NCI-H1105 treated with DMSO at 0.1 percent for 48 hours (cell line): ENCODE measurements at places on chromosomes 4 and X.

DNA sequence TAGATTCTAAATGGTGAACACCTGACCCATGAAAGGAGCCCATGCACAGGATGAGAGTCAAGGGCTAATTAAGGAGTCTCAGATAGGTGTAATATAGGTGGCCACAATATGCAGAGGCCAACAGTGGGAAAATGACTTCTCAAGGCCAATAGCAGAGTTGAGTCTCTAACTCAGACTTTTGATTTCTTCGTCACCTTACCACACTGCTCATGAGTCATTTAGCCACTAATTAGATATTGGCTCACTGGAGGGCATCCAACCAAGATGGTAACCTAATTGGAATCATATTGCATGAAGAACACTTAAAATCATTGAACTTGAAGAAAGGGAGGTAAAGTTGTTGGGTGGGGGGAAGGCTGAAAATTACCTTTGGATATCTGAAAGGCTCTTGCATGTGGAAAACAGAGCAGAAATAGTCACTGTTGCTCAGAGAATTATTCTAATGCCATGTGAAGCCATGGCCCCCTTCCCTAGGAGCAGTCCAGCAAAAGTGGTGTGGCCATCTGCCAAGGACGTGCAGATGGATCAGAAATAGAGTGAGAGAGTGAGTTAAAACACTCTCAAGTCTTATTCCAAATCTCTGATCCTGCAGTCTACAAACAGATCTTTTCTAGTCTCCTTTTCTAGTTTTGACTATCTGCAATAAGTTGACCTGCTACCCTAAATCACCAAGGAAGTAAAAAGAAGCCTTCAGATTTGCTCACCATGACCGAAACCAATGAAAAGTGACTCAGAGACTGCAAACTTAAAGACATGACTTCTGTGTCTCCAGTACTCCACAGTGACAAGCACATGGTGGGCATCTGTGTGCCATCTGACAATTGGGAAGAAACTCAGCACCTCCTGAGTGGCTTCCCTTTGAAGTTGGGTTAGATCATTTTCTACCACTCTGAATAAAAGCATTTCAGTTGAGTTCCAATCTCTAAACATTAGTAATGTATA, 93.9 kb upstream of the C1QTNF7 start:
- DNase-seq = no peak

GRCh38 chrX:18377796-18378195, 23.3 kb upstream of the SCML2 start:
- DNase-seq = no peak

GRCh38 chr4:166838975-166839614, 395.2 kb downstream of the SPOCK3 start:
- DNase-seq = no peak

DNA sequence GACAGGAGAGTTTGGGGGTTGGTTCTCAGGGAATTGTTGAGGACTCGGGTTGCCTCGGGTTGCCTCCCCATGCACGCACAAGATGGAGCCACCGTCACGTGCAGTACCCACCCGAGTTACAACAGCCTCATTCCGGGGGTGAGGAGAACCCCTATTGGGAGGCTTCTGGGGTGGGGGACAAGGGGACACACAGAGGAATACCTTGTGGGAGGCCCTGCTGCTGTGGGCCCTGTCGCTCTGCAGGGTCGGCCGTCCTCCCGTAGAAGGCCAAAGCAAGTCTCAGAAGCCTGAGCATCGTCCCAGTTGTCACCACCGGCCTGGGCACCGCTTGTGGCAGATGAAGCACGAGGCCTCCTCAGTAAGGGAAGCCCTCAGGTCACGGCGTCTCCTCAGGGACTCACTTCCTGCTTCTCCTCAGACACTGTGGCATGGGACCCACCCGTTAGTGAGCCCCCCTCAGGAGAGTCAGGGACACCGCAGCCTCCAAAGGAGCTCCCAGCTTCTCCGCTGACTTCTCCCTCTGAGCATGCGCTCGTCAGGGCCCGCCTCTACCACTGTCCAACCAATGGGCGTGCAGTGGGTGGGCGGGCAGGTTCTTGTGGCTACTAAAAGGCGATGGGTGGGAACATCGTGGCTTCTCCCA, at the start of gene CT55:
TSS of gene CT55 (minus strand) at position 522 of the 643 bp plus-strand sequence. CDS start at position 295, 227 bp downstream.
- no peak for DNase-seq

DNA sequence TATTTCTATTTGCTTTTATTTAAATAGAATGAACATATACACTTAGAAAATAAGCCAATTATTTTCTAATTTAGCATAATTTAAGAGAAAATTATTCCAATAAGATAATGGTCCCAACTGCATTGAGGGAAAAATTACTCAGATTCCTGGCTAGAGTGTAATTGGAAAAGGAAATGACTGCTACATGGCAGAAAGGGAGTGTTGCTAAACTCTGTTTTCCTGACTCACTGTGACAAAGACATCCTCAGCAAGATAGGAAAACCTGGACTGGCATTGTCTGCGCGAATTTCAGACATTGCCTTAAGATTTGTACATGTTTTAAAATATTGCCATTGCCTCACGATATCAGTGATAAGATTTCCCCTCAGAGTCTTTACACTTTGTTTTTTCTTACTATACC, 8.2 kb downstream of the TNIP3 start:
- no peak for DNase-seq

- no peak for DNase-seq
Measured at GRCh38 chr4:23039818-23040217, 347.1 kb downstream of the GBA3 start.

- no peak for DNase-seq
Measured at GRCh38 chrX:118493016-118493415, 2.6 kb upstream of the DOCK11 start.

- peak; percentile 40 for DNase-seq
Measured at GRCh38 chr4:74133786-74134499, 24.0 kb upstream of the MTHFD2L start.

DNA sequence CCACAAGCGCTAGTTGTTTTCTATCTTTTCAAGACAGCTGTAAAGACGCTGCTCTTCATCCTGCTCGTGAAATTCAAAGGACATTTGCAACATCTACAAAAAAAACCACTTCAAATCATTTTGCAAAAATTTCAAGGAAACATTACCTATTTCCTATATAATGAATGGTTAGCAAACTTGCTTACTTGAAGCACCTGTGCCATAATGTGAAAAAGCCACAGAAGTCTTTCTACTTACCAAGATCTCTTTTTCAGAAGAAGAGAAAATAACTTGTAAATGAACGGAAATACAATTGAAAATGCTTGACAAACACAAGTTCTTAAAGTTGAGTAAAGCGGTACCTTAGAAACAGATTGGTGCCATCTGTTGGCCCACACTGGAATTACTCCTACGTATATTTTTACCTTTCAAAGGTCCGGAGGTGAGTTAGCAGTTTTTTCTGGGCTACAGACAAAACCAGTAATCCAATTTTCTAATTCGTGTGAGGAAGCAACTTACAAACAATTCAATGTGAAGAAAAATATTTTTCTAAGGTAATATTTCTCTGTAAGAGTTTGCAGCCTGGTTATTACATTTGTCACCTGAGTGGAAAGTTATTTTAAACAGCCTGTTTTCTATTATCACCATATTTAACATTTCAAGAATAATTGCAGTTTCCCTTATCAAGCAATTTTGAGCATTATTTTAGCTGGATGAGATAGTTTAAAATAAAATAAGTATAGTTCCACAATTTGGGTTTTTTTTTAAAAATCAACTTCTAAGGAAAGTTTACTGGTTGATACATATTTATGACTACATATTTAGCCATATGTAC, at the start of gene TLR6:
TSS of gene TLR6 (minus strand) at position 294 of the 814 bp plus-strand sequence. CDS start 27,344 bp downstream, outside the sequence.
- DNase-seq = peak; percentile 35

- DNase-seq = no peak
Measured at GRCh38 chr4:42119886-42120285, 32.6 kb downstream of the BEND4 start.

- DNase-seq = no peak
Measured at GRCh38 chrX:30327762-30328161, 18.6 kb upstream of the NR0B1 start.

DNA sequence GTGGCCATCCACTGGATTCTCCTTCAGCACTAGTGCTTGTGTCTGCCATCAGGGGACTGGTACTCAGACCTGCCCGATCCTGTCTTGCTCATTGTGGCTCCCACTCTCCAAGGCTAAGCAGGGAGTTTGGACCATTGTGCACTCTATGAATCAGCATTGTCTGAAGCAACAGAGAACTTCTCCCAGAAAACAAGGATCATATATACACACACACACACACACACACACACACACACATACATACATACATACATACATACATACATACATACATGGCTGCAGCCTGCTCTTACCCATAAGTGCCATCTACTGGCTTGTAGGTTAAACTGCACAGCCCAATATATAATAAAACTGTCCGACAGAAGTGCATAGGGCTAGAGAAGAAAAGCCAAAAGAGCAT, 345.3 kb upstream of the LCORL start:
- peak; percentile 37 for DNase-seq

GRCh38 chr4:8538076-8538702, 42.0 kb upstream of the GPR78 start:
- DNase-seq = no peak

DNA sequence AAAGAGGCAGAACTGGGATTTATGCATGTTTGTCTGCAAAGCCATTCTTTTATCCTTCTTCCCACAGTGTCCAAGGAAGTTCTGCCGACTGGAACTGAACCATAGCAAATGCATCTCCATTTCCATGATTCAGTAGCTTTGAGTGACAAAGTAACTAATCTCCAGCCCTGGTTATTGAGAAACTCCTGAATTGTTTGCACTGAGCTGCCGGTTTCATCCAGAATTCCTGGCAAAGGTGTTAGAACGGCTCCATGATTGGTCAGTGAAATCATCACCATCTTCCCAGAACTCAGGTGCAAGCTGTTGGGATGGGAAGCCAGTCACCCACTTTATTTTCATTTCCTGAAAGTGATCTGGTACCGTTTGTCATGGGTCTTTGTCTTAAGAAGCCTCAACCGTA, 47.0 kb upstream of the SLC34A2 start:
- DNase-seq = no peak

- no peak for DNase-seq
Measured at GRCh38 chr4:99091216-99091575, 2.6 kb upstream of the ADH5 start.

DNA sequence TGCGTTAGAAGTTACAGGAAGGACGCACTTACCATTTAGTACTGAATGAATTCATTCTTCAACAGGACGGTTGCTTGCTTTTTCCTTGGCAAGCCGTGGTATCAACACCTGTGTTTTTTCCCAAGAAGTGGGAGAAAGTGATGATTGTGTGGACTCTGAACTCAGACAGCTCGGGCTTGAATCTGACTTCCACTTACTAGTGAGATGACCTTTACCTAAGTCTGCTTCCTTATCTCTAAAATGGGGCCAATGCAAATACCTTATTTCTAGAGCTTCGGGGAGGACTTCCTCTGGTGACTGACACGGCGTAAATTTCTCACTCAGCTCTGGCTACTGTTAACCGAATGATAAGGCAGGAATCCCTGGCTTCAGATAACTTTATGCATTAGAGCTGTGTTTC, 146.8 kb upstream of the RBPJ start:
- no peak for DNase-seq

- DNase-seq = no peak
Measured at GRCh38 chr4:127249066-127249766, 383.5 kb upstream of the INTU start.

GRCh38 chrX:22278375-22278774, 5.7 kb downstream of the CBLL2 start:
- no peak for DNase-seq

DNA sequence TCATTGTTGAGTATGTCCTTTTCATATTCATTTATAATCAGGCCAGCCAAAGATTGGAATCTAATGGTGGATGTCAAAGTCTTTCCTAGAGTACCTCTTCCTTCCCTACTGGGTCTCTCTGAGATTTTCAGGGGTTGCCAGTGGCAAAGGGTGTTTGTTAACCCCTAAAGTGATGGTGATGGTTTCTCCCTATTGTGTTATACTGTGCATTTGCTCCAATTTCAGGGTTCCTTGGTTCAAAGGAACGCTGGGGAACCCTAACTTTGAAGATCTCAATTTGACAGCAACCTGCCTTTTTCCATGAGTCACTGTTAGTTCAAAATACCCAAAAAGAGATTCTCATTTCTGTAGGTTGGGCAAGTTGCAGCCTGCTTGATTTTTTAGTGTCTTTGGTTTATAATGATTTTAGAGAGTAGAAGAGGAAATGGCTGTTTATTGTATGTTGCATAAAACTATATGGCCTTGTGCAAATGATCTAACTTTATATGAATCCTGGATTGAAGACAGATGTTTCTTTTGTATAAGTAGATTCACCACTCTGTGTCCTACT, 23.0 kb downstream of the GAB1 start:
- DNase-seq = no peak

GRCh38 chrX:2502120-2502667, 1.4 kb upstream of the DHRSX start:
- no peak for DNase-seq

- DNase-seq = no peak
Measured at GRCh38 chr4:22787753-22788375, 95.1 kb downstream of the GBA3 start.

- DNase-seq = no peak
Measured at GRCh38 chrX:74426071-74426470, 4.8 kb downstream of the SLC16A2 start.

- no peak for DNase-seq
Measured at GRCh38 chr4:112153211-112153791, 8.0 kb downstream of the FAM241A start.

- DNase-seq = no peak
Measured at GRCh38 chr4:48710446-48711209, 69.5 kb downstream of the FRYL start.
